ENCODE measurements at places on chromosomes 13 and 19.

DNA sequence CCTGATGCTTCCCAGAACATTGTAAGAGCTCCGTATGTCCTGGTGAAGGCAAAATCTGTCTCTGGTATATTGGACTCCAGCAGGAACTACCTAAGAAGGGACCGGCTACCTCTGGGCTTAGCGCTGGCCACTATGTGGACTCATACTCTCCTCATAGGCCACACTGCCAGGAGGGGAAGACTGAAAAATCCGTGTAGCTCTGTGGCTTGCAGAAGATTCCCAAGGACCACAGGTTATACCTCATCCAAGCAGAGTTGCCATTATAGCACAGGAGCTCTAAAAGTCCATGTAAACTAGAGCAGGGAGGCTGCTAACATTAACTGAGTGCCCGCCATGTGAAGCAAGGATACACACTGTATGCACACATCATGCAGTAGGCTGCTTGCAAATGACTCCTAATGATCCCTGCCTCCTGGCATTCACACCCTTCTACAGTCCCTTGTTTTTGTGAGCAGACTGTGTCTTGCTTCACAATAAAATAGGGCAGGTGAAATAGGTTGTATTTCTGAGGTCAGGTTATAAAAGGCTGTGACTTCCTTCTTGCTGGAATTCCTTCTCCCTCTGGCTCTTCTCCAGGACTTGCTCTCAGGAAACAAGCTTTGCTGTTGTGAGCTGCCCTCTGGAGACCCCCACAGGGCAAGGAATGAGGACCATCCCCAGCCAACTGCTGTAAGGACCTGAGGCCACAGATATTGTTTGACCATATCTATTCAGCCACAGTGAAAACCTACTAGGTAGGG, 192.6 kb upstream of the UBL3 start:
- no peak for DNase-seq

- no peak for DNase-seq
Measured at GRCh38 chr19:7373862-7374261, 25.1 kb downstream of the ARHGEF18 start.

GRCh38 chr13:32261567-32261966, 53.6 kb downstream of the ZAR1L start:
- DNase-seq: no peak

GRCh38 chr19:33667141-33667650, 45.4 kb downstream of the CHST8 start:
- DNase-seq: no peak
